A549 treated with Mapracorat at 1 μM for 4 hours (cell line): ENCODE measurements at places on chromosomes 12 and 14. TPM values are rescaled to one million over a fixed set of nuclear protein-coding genes. Genes with fewer than 3 reads are reported as not detected.

The E2F7 gene
- total RNA-seq: 6.0 to 8.5 TPM (median 7.5 TPM) in 5 replicates

The ADAM21 gene
- 0.06 TPM in 2 of 5 replicates, not detected in the others for total RNA-seq

The A2ML1 gene
- not detected in 5 replicates for total RNA-seq

The TMTC1 gene
- total RNA-seq: 0.05 to 0.21 TPM (median 0.07 TPM) in 5 replicates

The SLC22A17 gene
- total RNA-seq: 5.5 to 9.4 TPM (median 6.6 TPM) in 5 replicates

The LIMA1 gene
- 5.2 to 7.8 TPM (median 6.2 TPM) in 5 replicates for total RNA-seq

The RESF1 gene
- total RNA-seq: 15.6 to 20.7 TPM (median 16.7 TPM) in 5 replicates

The SLC10A1 gene
- not detected in 5 replicates for total RNA-seq

The ARMH4 gene
- total RNA-seq: 0.17 to 1.5 TPM (median 0.77 TPM) in 5 replicates

The KERA gene
- total RNA-seq: not detected in 5 replicates

The MDM1 gene
- total RNA-seq: 5.7 to 7.7 TPM (median 6.7 TPM) in 5 replicates

The LALBA gene
- not detected in 5 replicates for total RNA-seq

The STYK1 gene
- total RNA-seq: 0.07 to 0.30 TPM (median 0.17 TPM) in 5 replicates

The IL22 gene
- total RNA-seq: not detected in 5 replicates

The TROAP gene
- total RNA-seq: 76.5 to 121 TPM (median 80.2 TPM) in 5 replicates

The TMEM117 gene
- 1.2 to 2.9 TPM (median 1.8 TPM) in 5 replicates for total RNA-seq

The RIPK3 gene
- total RNA-seq: not detected in 5 replicates

The KIF5A gene
- 0.13 to 0.29 TPM (median 0.20 TPM) in 5 replicates for total RNA-seq

The SPTB gene
- 1.4 to 1.9 TPM (median 1.5 TPM) in 5 replicates for total RNA-seq

The BCL2L14 gene
- not detected in 5 replicates for total RNA-seq

The TOMM20L gene
- total RNA-seq: not detected in 5 replicates

The SERPINA5 gene
- total RNA-seq: 0.11 to 0.34 TPM (median 0.15 TPM) in 4 of 5 replicates, not detected in the other

The KCNK13 gene
- 0.13 to 0.17 TPM (median 0.14 TPM) in 5 replicates for total RNA-seq
